Myocyte (in vitro differentiated cells): ENCODE measurements at places on chromosomes 11 and 22. TPM values are rescaled to one million over a fixed set of nuclear protein-coding genes. Genes with fewer than 3 reads are reported as not detected.

DNA sequence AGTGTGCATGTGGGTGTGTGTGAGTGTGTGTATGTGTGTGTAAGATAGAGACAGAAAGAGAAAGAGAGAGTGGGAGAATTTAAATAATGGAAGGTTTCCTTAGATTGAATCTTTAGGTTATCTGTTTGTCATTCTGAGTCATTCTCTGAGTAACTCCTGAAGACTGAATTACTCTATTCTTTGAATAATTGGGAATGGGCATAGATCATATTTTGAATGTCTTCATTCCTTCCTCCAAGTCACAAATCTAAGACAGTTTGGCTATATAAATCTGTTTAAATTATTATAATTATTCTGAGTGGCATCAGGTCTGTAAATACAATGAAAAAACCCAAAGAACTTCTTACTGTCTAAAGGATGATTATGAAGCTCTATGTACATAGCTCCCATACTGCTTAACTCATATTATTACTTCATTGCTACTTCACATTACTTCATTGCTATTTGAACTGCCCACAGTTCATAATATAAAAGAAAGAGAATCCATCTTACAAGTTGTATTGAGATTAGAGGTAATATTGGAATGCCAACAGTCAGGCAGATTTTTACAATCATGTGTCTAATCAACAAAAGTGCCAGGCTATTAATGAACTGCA, 346.6 kb upstream of the CCDC179 start:
- no peak for DNase-seq

GRCh38 chr11:13036235-13036634, 27.1 kb downstream of the RASSF10 start:
- no peak for DNase-seq

DNA sequence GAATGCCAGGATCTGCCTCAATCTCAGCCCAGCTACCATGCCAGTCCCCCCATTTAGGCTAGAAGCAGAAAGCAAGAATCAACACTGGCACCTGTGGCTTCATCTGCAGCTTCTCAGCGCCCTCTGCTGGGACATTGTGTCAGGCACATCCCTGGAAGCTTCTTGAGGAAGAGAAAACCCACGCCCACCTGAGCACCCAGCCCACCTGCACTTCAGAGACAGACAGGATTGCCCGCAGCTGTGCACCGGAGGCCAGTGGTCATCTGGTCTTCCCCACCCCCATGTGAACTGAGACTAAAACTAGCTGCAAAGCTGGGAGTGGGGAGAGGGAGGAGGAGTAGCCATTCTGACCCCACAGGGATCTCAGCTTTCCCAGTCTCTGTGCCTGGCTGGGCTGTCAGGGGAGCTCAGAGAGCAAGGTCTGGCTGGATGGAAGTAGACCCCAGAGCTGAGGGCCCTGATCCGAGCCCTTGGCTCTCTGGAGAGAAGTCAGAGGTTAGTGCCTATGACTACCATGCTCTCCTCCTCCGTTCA, 66.8 kb downstream of the FEZ1 start:
- peak; percentile 70 for DNase-seq

DNA sequence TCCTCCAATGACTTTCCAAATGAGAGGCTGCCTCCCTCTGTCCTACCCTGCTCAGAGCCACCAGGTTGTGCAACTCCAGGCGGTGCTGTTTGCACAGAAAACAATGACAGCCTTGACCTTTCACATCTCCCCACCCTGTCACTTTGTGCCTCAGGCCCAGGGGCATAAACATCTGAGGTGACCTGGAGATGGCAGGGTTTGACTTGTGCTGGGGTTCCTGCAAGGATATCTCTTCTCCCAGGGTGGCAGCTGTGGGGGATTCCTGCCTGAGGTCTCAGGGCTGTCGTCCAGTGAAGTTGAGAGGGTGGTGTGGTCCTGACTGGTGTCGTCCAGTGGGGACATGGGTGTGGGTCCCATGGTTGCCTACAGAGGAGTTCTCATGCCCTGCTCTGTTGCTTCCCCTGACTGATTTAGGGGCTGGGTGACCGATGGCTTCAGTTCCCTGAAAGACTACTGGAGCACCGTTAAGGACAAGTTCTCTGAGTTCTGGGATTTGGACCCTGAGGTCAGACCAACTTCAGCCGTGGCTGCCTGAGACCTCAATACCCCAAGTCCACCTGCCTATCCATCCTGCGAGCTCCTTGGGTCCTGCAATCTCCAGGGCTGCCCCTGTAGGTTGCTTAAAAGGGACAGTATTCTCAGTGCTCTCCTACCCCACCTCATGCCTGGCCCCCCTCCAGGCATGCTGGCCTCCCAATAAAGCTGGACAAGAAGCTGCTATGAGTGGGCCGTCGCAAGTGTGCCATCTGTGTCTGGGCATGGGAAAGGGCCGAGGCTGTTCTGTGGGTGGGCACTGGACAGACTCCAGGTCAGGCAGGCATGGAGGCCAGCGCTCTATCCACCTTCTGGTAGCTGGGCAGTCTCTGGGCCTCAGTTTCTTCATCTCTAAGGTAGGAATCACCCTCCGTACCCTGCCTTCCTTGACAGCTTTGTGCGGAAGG, 2.9 kb downstream of the APOC3 start:
- DNase-seq, result no peak

GRCh38 chr11:1828542-1828941, 6.2 kb upstream of the SYT8 start:
- no peak for DNase-seq

DNA sequence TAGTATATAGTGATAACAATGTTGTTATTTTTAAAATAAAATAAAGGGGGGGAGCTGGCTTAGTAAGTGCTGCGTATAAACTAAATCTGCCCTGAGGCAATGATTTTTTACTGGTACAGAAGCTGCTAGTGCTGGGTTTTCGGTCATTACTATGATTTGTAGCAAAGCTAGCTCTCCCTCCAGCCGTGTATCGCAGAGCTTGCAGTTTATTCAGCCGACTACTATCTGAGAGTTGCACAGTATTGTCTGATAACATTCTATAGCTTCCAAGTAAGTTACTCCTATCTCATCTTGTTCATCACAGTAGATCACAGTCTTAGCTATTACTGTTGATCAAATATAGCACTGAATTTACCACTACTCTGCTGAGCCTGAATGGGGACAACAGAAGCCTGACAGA, 805.5 kb upstream of the ARHGAP42 start:
- DNase-seq, result no peak

GRCh38 chr22:49825436-49825835, 2.2 kb downstream of the BRD1 start:
- peak; percentile 21 for DNase-seq

DNA sequence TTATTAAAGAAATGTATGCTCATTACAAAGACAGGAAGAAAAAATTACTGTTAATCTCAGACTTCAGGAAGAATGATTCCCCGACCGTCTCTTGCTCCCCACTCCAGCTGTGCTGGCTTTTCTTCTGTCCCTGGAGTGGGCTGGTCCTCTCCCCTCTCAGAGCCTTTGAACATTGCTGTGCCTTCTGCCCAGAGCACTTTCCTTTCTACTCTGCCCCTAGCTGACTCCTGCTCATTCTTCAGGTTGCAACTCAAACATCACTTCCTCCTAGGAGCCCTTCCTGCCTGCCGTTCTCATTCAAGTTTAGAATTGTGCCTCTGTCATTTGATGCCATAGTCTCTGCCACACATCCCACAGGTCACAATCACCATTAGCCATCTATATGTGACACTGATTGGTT, 329.5 kb downstream of the MIAT start:
- no peak for DNase-seq

- no peak for DNase-seq
These were observed 4.9 kb downstream of the RRP8 start for GRCh38 chr11:6598555-6598954.

DNA sequence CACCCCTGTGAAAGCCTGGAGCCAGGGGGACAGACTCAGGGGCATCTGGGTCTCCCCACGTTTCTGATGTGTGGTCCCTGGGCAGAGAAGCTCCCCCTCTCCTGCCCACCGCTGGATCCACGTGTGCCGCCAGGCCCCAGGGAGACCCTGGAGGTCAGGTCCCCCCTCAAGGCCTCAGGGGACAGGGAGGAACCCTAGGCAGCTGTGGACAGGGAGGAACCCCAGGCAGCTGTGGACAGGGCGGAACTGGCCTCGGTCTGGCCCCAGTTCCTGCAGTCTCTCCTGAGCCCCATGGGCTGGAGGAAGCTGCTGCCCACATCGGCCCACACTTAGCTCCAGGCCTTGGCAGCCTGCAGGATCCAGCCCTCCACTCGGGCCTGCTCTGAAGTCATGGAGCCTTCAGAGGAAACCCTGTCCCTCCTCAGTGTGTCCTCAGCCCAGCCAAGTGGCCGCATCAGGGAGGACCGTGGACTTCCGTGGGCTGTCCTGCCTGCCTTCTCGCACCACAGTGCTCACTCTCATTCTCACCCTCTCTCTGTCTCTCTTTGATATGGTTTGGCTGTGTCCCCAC, 127.7 kb downstream of the BRD1 start:
- no peak for DNase-seq

- no peak for DNase-seq
These were observed 287.9 kb downstream of the SWAP70 start for GRCh38 chr11:9951807-9952206.

DNA sequence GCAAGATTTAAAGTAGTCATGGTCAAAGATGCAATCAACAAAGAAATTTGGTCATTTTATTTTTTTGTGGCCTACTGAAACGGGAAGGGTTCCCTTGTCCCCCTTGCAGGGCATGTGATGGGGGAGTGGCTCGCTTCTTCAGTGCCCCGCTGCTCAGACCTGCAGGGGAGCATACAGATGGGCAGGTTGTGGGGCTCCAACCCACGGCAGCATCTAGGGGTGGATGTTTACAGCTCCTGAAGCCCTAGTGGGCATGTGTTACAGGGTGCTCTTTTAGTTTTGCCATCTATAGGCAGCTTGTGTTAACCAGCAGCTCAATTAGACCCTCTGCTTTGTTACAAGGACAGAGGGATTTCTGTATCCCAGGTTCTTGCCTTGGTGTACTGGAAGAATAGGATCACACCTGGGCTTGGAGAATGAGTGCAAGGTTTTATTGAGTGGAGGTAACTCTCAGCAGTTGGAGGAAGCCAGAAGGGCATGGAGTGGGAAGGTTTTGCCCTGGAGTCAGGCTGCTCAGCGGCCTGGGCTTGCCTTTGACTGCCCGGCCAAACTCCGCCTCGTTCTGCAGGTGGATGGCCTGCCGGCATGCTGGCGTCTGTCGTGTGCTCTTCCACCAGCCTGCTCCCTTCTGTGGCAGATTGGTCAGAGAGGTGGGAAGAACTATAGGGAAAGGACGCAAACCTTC, 9.4 kb downstream of the GSTP1 start:
- no peak for DNase-seq

DNA sequence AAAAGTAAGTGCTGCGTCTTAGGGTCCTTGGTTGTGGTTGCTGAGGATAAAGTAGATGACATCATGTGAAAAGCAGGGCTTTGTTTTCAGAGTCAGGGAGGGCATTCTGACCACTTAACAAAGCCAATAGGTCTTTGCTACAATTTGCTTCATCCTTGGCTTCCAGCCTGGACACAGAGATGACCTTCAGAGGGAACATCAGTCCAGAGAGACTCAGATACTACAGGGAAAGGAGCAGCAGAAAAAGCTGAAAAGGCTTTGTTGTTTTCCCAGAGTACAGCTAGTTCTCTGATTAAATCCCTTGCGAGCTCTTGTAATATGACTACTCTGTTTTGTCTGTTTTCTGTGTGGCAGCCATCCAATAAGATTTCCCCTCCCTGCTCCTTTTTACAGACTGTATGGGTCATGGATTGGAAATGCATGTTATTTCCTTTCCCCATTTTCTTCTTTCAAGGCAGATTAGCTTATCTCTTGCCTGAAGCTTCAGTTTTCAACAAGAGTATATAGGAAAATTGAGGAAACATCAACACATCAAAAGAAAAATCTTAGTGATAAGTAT, 31.9 kb downstream of the ATG13 start:
- DNase-seq, result peak; percentile 92

GRCh38 chr11:66922551-66922950, 35.6 kb downstream of the PC start:
- no peak for DNase-seq

The MRGPRF gene
- 0.21 TPM in 1 of 2 replicates, not detected in the other for total RNA-seq

The KCNJ11 gene
- 5.1 and 8.7 TPM in 2 replicates for total RNA-seq

The PTPN5 gene
- not detected in 2 replicates for total RNA-seq

The FAM180B gene
- total RNA-seq, result 1.8 and 2.8 TPM in 2 replicates

The KRTAP5-1 gene
- total RNA-seq, result not detected in 2 replicates

The FANCF gene
- 4.2 and 5.6 TPM in 2 replicates for total RNA-seq

The LGR4 gene
- 17.3 and 17.7 TPM in 2 replicates for total RNA-seq

The PPME1 gene
- total RNA-seq, result 217 and 282 TPM in 2 replicates

The SLC25A45 gene
- 2.9 and 4.6 TPM in 2 replicates for total RNA-seq

The ANGPTL5 gene
- not detected in 2 replicates for total RNA-seq

The MYO18B gene
- 165 and 251 TPM in 2 replicates for total RNA-seq

The SYT7 gene
- total RNA-seq, result 6.0 and 13.9 TPM in 2 replicates

The PATE4 gene
- total RNA-seq, result not detected in 2 replicates
